NB4 (cell line): ENCODE measurements at places on chromosomes 7 and 10.

GRCh38 chr7:80373429-80374032 is 138.3 kb downstream of the GNAT3 start:
- DNase-seq, result no peak

DNA sequence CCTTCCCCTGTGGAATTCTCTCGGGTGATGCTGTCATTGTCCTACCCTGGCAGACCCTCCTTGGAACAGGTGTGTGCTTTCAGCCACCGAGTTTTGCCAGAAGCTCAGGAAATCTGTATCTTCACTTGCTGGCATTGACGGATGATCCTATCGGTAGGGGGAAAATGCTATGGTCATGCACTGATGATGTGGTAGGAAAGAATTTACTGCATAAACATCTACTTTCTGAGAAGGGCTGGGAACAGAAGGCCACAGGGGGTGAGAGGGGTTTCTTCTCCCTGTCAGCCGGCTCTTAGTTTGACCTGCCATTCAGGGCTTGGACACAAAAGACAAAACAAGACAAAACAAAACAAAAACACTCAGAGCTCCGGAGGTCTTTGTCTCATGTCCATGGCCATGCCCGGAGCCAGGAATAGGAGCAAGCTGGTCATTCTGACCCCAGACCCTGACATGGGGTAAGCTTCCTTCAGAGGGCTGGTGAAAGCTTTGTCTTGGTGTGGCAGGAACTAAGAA is 43.6 kb upstream of the CARD11 start:
- no peak for DNase-seq

- no peak for DNase-seq
Observed at GRCh38 chr10:36494371-36494770, 631.0 kb upstream of the ANKRD30A start.

- no peak for DNase-seq
Observed at GRCh38 chr10:112202561-112203241, 19.1 kb upstream of the GPAM start.

- DNase-seq, result no peak
Observed at GRCh38 chr10:124615259-124615658, 128.9 kb downstream of the FAM53B start.

DNA sequence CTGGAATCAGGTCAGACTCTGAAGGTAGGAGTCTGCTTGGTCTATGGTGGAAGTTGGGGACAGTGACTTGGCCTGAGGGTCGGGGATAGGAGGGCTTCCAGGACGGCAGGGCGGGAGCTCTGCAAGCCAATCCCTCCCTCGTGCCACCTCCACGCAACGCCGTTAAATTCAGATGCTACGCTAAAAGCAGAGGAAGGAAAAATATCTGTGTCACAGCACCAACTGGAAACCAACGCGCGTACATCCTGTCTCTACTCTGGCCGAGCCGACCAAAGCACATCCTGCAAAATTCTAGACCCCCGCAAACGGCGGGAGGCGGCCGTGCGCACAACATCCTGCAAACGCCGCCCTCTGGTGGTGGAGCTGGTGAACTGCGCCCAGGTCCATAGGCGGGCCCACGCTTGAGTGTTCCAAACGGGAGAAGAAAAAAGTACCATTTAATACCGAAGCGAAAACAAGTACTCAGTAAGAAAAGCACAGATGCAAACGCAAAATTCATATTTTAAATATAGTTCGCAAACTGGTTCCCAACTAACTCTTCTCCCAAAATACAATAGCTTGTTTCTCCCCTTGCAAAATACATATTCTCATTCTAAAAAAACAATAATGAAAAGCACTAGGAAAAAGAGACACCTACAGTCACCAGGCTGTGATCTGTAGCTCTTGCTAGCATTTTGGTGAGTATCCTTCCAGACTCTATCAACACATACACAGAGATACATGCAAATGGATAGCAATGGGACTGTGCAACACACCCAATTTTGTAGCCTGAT is 45.7 kb upstream of the HSPA12A start:
- DNase-seq, result peak; percentile 76

- peak; percentile 46 for DNase-seq
Observed at GRCh38 chr10:58952747-58953466, 223.5 kb upstream of the PHYHIPL start.

DNA sequence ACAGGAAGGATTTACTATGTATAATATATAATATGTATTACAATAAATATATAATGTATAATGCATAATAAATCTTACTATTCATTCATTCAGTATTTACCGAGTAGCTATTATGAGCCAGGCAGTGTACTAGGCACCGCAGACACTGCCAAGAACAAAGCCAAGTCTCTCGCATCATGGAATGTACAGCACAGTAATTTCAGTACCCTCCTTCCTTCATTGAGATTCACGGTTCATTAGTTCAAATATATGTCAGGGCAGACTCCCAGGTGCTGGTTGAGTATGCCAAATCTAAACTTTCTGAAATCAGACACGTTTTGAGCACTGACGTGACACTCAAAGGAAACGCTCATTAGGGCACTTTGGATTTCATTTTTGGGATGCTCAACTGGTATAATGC is 9.1 kb downstream of the USP6NL start:
- DNase-seq, result no peak

DNA sequence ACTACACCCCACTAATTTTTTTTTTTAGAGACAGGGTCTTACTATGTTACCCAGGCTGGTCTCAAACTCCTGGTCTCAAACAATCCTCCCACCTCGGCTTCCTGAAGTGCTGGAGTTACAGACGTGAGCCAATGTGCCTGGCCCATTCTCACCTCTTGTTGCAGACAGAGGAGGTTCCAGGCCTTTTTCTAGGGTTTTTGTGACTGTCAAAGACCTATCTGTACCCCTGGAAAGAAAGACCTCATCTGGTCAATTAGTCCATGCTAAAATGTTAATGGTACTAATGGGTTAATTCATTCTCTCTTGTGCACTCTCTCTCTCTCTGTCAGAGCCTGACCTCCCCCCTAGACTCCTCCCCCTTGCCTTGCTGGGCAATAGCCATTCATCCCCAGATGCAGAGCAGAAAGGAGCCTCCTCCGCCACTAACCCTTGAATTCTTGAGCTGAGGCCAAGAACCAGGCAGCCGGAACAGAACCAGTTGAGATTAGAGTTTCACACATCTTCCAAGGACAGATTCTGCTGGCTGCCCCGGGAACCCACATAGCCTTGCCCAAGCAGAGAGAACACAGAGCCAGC is 209.7 kb downstream of the SKIDA1 start:
- no peak for DNase-seq

- DNase-seq, result no peak
Observed at GRCh38 chr10:59340285-59340684, 22.1 kb downstream of the FAM13C start.

DNA sequence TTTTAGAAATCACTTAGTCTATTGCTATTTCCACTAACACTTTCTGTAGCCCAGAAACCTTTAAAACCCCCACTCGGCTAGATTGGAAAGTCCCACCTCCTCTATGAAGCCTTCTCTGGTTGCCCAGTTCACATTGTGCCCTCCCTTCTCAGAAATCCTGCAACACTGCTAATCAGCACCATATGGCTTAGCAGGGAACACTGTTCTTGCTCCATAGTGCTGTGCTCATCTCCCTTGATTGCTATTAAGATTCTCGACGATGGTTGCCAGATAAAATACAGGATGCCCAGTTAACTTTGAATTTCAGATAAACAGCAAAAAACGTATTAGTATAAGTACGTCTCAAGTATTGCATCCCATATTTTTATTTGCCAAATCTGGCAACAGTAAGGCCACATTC is 40.1 kb upstream of the XPNPEP1 start:
- DNase-seq, result no peak

DNA sequence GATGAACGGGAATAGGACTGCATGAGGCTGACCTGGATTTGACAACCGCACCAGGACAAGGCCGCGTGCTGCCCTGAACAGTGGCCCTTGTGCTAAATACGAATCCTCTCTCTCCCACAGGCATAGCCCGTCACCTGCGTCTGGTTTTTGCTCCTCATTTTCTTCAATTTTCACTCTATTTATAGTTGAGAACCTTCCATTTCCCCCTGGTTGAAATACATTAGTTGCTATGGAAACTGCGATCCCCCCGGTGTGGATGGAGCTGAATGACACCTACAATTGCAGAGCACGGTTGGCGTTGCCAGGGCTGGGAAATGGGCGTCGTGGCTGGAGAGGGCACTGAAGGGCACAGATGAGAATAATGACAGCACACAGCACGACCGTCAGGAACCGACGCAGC is 158.6 kb upstream of the PITRM1 start:
- DNase-seq, result no peak

GRCh38 chr10:126448091-126448490 is 59.8 kb upstream of the ADAM12 start:
- no peak for DNase-seq

DNA sequence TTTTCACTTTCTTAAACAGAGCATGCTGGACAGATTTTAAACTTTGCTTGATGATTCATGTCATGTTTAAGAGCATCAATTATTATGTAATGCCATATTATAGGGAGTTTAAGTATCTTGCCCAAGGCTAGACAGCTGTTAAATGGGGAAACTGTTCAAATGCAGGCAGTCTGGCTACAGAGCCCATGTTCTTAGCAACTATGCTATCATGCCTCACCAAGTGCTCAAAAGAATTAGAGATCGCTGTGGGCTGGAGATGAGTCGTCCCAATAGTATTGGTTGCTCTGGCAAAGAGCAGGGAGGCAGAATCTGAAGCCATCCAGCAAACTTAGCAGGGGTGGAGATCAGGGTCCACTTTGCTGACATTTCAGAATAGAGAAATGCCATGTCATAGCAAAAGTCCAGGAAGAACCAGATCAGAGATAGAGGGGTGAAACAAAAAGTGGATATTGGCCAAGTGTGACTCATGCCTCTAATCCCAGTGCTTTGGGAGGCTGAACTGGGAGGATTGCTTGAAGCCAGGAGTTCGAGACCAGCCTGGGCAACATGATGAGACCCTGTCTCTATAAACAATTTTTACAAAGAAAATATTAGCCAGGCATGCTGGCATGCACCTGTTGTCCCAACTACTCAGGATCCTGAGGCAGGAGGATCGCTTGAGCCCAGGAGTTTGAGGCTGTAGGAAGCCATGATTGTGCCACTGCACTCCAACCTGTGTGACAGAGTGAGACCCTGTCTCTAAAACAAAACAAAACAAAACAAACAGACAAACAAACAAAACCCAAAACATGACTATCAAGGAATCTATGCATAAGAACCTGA is 57.8 kb downstream of the BAMBI start:
- peak; percentile 18 for DNase-seq

GRCh38 chr10:131736321-131736980 is 164.4 kb upstream of the PPP2R2D start:
- no peak for DNase-seq

- DNase-seq, result peak; percentile 12
Observed at GRCh38 chr10:118522791-118523498, 72.5 kb downstream of the PRLHR start.

- DNase-seq, result no peak
Observed at GRCh38 chr7:92945840-92946239, 109.5 kb upstream of the CDK6 start.

DNA sequence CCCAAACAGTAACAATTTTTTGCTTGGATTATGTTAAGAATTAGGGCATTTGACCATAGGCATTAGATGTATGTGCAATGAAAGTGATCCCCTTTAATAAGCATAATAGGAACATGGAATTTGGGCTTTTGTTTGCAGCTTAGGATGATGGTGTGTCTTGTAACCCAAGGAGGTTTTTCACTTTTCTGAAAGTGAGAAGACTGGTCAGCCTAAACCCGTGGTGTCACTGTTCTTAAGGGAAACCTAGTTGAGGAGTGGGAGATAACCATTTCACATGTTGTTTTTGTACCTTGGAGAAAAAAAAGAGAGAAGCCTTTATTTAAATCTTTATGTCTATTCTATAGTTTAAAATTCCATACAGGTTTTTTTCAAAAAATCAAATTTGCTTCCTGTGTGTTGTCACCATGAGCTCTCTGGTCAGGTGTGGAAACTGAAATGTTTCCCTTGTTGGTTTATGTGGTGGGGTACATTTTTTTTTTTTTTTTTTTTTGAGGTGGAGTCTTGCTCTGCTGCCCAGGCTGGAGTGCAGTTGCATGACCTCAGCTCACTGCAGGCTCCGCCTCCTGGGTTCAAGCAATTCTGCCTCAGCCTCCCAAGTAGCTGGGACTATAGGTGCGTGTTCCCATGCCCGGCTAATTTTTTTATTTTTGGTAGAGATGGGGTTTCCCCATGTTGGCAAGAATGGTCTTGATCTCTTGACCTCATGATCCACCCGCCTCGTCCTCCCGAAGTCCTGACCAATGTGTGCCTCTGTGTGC is 7.7 kb downstream of the CCM2 start:
- DNase-seq, result no peak

GRCh38 chr10:70528741-70529362 is 50.3 kb downstream of the PALD1 start:
- DNase-seq, result peak; percentile 47

- no peak for DNase-seq
Observed at GRCh38 chr7:5631752-5632151, 149.7 kb downstream of the RNF216 start.

DNA sequence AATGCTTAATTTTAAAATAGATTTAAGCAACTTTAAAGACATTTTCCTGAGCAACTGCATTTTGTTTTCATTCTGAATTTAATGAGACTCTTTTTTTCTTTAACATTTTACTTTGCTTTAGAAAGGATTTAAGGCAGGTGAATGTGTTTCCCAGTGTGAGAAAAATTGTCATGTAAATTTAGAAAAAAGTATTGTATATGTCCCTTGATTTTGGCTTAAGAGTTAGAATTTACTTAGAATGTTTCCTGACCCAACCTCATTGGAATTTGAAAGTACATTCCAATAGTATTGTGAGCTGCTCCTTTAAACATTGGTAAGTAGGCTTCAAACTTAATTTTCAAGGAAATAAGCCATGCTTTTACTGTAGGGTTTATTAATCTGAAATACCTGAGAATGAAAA is 110.2 kb downstream of the PTEN start:
- no peak for DNase-seq

GRCh38 chr10:19819419-19820033 is 3.3 kb downstream of the PLXDC2 start:
- peak; percentile 36 for DNase-seq

DNA sequence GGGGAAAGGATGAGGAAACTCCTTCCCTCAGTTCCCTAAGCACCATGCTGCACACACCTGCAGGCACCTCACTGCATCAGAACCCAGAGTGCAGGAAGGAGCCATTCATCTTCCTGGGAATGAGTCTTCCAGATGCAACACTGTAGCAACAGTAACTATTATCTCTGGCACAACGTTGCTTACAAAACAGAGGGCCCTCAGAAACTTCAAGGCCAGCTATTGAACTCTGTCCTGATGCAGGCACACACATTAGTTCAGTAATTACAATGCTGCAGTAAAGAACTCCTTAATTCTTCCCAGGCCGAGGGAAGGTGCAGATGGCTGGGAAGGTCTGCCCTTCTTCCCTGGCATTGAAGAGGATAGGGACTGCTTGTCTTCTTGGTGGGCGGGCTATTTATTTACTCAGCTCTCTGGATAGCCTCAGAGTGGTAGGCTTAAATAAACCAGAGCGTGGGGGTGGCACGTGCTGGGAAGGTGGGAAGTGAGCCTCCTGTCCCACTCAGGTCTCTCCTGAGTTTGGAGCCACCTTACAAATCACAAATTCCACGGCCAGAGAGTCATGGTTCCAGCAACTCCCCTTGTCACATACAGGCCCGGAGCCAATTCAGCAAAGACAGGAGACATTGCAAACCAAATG is 125.1 kb upstream of the JCAD start:
- no peak for DNase-seq

- no peak for DNase-seq
Observed at GRCh38 chr10:49212076-49212475, 23.9 kb upstream of the TMEM273 start.
